ENCODE measurements at places on chromosomes 2 and 18.

DNA sequence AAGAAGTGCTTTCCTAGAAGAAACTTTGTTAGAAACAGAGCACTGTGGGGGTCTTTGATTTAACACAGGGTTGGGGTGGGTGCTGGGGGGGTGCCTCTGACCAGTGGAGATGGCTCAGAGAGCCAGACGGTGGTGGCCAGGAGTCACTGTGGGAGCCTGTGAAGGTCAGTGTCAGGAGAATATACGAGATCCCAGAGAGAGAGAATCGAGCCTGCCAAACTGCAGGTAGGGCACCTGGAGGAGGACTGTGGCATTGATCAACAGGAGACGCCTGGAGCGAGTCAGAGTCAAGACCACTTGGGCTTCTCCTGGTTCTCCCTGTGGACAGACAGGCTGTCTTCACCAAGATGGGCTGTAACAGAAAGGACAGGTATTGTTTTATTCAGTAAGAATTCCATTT, 136.5 kb upstream of the TWIST2 start:
- DNase-seq = no peak

DNA sequence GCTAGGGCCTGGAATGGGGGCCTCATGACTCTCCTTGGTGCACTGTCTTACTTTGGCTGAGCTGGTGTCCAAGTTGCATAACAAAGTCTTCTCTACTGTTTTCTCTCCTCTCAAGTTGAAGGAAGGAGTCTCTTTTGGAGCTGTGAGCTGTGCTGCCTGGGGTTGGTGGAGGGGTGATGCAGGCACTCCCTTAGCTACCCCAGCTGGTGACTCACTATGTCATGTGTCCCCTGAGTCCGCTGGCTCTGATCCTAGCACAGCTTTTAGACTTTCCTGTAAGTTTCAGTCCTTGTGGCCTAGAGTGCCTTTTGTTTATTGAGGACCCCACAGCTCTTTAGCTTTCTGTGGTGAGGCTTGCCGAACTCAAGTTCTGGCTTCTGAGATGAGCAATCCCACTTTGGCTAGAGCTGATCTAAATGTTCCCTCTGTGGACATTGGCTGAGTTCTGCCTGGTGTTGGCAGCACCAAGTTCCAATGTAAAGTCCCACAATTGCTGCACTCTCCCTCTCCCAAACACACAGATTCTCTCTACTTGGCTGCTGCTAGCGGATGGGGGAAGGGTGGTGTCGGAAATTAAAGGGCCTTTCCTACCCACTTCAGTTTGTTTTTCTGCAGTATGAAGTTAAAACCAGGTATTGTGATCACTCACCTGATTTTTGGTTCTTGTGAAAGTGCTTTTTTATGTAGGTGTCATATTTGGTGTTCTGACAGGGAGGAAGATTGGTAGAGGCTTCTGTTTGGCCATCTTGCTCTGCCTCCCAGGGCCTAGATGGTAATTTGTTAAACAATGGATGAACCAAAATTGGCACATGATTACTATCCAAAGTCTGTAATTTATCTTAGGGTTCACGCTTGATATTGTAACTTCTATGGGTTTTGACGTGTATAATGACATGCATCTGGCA, 83.2 kb downstream of the COMMD1 start:
- no peak for DNase-seq

GRCh38 chr2:68044099-68044498, 18.7 kb downstream of the C1D start:
- no peak for DNase-seq

GRCh38 chr2:174344716-174345461, 10.1 kb downstream of the SP9 start:
- no peak for DNase-seq

GRCh38 chr2:62197925-62198633, 2.2 kb downstream of the B3GNT2 start:
- DNase-seq = no peak

DNA sequence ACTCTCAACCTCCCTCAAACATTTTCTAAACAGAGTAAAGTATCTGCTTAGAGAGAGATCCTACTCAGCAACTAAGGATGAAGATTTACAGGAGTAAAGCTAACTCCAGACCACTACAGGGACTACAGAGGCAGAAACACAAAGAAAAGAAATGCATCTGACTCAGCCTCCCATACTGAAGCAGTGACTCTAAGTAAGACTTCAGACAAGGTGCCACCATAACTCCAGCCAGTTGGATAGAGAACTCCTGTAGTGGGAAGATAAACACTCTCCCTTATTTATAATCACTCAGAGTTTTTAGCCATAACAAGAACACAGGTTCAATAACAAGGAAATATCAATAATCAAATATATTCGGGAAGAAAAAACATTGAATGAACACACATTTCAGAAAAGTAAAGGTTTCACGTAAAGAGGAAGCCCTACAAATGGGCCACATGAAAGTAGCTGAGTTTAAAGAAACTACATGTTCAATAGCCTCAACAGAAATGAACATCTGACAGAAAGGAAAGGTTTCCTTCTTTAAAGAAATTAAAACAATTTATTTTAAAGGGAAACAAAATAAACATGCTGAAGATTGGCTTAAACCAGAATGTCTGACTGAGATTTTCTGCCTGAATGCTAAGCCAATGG, 519.9 kb downstream of the KCNJ3 start:
- DNase-seq = no peak

GRCh38 chr2:202178346-202178958, 59.9 kb downstream of the SUMO1 start:
- no peak for DNase-seq

DNA sequence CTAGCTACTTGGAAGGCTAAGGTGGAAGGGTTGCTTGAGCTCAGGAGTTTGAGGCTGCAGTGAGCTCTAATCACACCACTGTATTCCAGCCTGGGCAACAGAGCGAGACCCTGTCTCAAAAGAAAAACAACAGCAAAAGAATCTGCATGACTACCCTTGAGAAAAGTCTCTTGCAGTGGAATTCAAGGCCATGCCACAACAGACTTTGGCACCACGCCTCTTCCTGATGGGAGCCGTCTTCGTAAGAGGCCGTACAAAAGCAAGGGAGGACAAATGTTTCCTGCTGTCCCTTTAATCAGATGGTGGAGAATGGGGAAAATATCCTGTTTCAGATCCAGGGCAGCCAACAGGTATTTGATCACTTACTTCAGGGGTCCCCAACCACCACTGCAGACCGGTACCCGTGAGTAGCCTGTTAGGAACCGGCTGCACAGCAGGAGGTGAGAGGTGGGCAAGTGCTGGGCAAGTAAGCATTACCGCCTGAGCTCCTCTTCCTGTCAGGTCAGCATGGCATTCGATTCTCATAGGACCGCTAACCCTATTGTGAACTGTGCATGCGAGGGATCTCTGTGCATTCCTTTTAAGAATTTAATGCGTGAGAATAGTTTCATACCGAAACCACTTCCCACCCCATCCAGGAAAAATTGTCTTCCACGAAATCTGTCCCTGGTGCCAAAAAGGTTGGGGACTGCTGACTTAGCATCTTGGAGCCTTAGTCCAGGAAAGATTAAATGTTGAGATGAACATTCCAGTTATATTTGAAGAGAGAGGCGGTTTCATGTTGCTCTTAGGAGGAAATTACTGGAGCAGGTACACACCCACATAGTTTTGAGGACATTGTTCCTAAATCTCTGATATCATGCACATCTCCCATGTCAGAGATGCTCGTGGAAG, 94.4 kb upstream of the XPO1 start:
- DNase-seq = no peak

- DNase-seq = no peak
Observed at GRCh38 chr2:199430214-199430613, 27.5 kb downstream of the SATB2 start.

All from activated CD4-positive, alpha-beta T cell treated with anti-CD3 and anti-CD28 coated beads for 24 hours (primary cell).